Gastrocnemius medialis (tissue), 4 donors: ENCODE measurements at places on chromosomes 4 and X. TPM values are rescaled to one million over a fixed set of nuclear protein-coding genes. Genes with fewer than 3 reads are reported as not detected.

The CT45A10 gene
- total RNA-seq = not detected

The PCYT1B gene
- total RNA-seq = not detected

The IRF2 gene
- 37.1 TPM for total RNA-seq

The HGFAC gene
- 0.20 TPM for total RNA-seq

The GPC4 gene
- 8.9 TPM for total RNA-seq

The CAPN6 gene
- not detected for total RNA-seq

The GPRIN3 gene
- 3.1 TPM for total RNA-seq

The ZIC3 gene
- not detected for total RNA-seq

The SMIM14 gene
- total RNA-seq = 7.7 TPM

The CA5B gene
- 2.6 TPM for total RNA-seq

The TEX13D gene
- not detected for total RNA-seq

The MAGEA12 gene
- not detected for total RNA-seq

The PNMA3 gene
- total RNA-seq = not detected

The IDUA gene
- total RNA-seq = 0.12 TPM

The FOXO4 gene
- 35.2 TPM for total RNA-seq

The ZFYVE28 gene
- 6.0 TPM for total RNA-seq

The SATL1 gene
- total RNA-seq = not detected

The REPS2 gene
- 1.8 TPM for total RNA-seq

The GSPT2 gene
- total RNA-seq = 2.1 TPM
